ENCODE measurements at places on chromosomes 3 and 15.

DNA sequence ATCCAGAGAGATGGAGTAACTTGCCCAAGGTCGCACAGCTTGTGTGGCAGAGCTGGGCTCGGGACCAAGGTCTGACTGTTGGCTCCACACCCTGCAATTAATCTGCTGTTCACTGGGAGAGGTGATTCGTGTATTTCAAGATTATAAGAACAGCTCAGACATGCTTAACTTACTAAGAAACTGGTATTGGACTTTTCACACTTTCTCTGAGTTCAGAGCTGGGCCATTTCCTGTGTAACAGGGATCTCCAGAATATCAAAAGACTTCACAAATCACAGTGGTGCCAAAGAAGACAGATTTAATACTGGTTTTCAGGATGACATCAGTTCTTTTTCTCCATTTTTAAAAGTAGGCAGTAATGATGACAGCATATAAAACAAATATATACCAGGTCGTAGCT lies 156.8 kb upstream of the UBE2E1 start:
- DNase-seq: no peak

- DNase-seq: no peak
Observed at GRCh38 chr3:4736284-4736861, 242.9 kb upstream of the BHLHE40 start.

- no peak for DNase-seq
Observed at GRCh38 chr3:105967117-105967516, 98.3 kb upstream of the CBLB start.

- no peak for DNase-seq
Observed at GRCh38 chr3:184085389-184085852, 11.4 kb upstream of the HTR3E start.

DNA sequence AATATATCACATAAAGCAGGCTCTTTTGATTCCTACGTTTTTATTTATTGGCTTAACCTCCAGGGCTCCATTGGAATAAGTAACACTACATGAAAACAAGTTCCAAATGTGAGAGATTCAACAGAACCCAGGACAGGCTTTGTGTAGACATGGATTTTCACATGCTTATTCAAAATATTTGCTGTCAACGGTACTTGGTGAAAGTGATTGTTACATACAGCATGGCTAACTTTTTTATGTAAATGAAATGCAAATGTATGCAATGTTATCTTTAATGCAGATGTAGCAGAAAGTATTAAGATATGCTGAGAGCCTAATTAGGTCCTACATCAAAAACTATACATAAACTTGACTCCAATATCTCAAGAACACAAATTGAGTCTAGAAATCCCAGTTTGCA lies 212.0 kb downstream of the RORA start:
- no peak for DNase-seq

DNA sequence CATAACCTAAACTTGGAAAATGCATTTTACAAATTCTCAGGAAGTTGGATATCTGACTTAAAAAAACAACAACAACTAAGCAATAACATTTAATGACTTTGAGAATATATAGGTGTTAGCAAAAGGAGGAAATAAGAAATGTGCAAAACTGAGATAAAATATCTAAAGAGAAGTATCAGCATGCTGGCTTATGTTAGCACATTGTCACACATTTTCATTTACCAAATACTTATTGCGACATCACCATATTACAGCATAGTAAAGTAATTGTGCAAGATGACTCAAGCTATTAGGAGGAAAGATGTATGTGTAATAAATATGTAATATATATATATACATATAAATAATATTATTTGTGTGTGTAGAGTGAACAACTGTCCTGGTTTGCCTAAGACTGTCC lies 9.2 kb downstream of the PTX3 start:
- no peak for DNase-seq

GRCh38 chr15:58010983-58011382 lies 54.5 kb downstream of the ALDH1A2 start:
- DNase-seq: no peak

- no peak for DNase-seq
Observed at GRCh38 chr3:133989936-133990702, 39.6 kb downstream of the SLCO2A1 start.

- no peak for DNase-seq
Observed at GRCh38 chr3:52406231-52406661, 38.7 kb downstream of the SEMA3G start.

GRCh38 chr3:181860235-181860634 lies 148.5 kb downstream of the SOX2 start:
- no peak for DNase-seq

- DNase-seq: no peak
Observed at GRCh38 chr3:158447408-158447807, 123.6 kb upstream of the MLF1 start.

DNA sequence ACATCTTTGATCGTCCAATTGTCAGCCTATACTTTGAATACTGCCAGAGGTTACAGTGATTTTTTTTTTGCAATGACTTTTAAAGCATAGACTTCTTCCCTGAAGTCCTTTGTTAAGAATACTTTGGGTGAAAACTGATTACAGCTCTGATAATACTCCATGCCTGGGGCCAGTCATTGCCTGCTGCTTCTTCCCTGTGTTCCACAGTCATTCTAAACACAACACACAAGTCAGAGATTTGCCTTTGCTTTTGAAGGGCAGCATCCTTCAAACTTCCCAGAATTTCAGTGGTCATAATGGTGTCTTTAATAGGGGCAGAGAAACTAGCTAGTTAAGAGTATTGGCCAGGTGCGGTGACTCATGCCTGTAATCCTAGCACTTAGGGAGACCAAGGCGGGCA lies 153.7 kb upstream of the PLAAT1 start:
- no peak for DNase-seq

GRCh38 chr3:124764746-124765145 lies 34.5 kb downstream of the UMPS start:
- no peak for DNase-seq

DNA sequence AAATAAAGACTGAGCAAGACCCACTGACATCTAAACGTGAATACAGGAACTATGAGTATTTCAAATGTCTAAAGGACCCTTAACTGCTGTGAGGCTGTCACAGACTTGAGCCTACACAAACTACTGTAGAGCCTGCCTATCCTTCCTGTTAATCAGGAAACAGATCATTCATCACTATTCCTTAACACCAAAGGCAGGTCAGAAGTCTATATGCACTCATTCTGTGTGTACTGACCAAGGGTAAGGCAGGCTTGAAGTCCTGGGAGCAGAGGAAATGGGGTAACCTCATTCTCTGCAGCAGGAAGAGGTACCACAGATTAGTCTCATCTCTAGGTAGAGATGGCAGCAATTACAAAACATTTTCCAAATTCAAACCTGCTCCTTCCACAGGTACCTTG lies 30.7 kb downstream of the NPTN start:
- no peak for DNase-seq

GRCh38 chr15:40420071-40420713 lies 14.6 kb downstream of the IVD start:
- no peak for DNase-seq

DNA sequence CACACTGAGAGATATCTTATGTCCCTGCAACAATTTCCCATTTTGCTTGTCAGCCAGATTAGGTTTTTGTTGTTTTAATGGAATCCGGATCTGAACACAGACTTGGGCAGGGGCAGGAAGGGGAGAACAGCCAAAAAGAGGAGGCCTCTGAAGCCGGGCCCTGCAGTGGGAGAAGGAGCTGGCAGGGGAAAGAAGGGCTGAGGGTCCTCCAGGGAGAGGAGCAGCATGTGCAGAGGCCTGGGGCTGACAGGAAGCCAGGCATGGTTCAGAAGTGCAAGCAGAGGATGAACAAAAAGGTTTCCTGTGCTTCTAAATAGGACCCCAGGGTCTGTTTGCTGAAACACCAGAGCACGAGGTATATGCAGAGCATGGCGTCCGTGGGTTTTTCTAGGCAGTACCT lies 49.1 kb upstream of the POMGNT2 start:
- DNase-seq: no peak

- no peak for DNase-seq
Observed at GRCh38 chr15:48671103-48672022, 25.9 kb upstream of the FBN1 start.

DNA sequence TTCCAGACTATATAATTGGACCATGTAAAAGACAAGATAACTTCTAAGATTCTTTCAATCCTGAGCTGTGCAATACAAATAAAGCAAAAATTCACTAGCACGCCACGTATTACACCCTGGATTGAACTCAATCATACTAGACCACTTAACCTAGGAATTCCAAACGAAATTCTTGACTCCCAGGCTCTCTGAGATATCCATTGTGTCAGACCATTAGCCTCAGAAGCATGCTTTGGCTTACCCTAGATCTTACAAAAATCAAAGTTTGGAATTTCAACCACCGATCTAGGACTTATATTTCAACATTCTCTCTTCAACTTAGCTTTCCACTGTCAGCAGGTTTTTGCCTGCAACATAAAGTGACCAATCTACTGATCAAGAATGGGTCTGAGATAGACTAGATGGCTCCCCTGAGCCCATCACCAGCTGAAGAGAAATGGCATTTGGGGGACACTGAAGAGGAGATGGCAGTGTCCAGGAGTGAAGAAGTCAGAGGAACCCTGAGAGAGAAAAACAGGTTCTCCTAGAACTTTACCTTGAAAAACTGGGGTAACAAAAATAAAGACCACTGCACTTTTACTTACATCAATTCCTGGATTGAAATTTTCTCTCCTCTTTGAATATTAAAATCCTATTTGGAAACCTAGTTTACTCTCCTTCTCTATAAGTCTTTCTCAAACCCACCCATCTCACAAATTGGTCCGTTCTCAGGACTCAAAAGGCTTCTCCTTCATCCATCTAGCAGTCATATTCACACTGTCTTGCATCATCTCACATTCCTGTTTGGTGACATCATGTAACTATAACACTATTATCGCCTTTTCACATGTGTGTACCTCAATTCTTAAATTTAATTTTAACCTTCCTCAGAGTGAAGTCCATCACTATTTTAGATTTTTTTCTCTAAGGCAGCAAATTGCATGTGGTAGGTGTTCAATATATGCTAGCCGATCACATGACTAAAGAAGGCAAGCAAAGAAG lies 18.5 kb downstream of the CPNE4 start:
- no peak for DNase-seq

DNA sequence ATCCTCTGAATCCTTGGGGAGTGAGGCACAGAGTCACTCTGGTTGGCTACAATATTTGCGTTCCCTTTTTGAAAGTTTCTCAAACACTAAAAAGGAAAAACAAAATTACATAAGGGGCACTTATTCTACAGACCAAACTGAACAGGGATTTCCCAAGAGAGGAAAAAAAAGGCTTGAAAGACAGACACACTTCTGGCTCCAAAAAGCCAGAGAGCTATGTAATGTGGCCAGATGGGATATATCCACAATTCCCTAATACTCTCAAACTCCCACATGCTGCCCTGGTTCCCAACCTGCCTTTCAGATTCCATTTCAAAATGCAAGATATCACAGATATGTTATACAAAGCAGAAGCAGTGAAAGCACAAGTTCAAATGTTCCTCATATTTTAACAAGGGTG lies 1.6 kb downstream of the FRMD4B start:
- DNase-seq: no peak

- no peak for DNase-seq
Observed at GRCh38 chr15:70253461-70254156, 155.9 kb upstream of the TLE3 start.

- DNase-seq: no peak
Observed at GRCh38 chr3:34782871-34783270, 856.5 kb upstream of the ARPP21 start.

GRCh38 chr15:46260937-46261336 lies 626.1 kb downstream of the SQOR start:
- DNase-seq: no peak

DNA sequence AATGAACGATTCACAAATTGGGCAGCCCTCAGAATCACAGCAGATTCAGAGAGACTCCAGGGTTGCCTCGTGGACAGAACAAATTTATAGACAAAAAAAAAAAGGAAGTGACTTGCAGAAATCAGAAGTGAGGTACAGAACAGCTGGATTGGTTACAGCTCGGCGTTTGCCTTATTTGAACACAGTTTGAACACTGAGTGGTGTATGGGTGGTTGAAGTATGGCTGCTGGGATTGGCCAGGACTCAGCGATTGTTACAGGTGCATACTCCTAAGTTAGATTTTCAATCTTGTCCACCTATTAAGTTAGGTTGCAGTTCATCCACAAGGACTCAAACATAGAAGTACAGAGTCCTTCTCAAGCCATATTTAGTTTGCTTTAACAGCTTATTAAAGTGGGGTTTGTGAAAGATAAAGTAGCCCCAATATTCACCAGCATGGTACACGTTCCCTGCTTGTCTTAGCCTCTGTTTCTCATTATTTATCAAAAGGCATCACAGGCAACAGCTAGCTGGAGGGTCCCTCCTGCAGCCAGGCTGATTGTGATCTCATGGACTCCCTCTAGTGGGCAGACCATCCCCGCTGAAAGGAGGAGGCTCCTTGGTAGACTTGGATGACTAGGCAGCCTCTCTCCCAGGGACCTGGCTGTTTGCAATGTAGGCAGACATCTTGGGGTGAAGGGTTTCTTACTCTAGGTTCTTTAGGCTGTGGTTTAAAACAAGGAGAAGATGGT lies 17.6 kb upstream of the ALDH1L1 start:
- DNase-seq: peak; percentile 17

GRCh38 chr3:195227871-195228270 lies 43.1 kb downstream of the XXYLT1 start:
- no peak for DNase-seq
